ENCODE measurements at places on chromosomes 6 and 20.

DNA sequence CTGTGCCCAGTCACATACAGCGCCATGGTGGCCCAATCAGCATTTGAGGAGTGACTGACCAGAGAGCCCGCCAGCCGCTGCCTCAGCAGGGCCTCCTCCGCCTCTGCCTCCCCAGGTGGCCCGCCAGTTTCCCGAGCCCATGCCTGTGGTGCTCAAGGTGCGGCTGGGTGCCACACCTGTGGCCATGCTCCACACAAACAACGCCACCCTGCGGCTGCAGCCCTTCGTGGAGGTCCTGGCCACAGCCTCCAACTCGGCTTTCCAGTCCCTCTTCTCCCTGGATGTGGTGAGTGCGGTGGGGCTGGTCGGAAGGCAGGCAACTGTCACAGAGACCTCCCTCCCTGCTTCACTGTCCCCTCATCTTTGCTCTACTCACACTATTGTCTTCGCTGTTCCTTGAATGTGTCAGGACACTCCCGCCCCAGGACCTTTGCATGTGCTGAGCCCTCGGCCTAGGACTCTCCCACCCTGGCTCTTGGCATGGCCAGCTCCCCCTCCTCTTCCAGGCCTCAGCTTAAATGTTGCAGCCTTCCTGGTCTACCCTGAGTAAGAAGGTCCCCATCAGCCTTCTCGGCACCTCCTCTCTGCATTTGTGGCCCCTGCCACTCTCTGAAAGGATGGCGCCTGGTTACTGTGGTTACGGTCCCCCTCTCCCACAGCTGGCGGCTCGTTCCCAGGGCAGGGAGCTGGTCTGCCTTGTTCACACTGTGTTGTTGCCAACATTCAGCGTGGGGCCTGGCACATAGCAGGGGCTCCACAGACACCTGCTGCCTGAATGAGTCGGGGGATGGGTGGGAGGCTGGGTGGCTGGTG lies 11.8 kb upstream of the BPIFB6 start:
- no peak for DNase-seq

GRCh38 chr20:10963717-10964266 lies 290.0 kb upstream of the JAG1 start:
- no peak for DNase-seq

- no peak for DNase-seq
Observed at GRCh38 chr20:15612198-15612597, 961.0 kb downstream of the KIF16B start.

- DNase-seq = no peak
Observed at GRCh38 chr6:151075527-151075926, 164.2 kb upstream of the AKAP12 start.

Measured in NCI-H187 treated with DMSO at 0.1 percent for 48 hours (cell line).